ENCODE measurements at places on chromosomes 11 and 22.
A peak's percentile ranks its signal among the peaks of the same experiment; 100 is the strongest.

DNA sequence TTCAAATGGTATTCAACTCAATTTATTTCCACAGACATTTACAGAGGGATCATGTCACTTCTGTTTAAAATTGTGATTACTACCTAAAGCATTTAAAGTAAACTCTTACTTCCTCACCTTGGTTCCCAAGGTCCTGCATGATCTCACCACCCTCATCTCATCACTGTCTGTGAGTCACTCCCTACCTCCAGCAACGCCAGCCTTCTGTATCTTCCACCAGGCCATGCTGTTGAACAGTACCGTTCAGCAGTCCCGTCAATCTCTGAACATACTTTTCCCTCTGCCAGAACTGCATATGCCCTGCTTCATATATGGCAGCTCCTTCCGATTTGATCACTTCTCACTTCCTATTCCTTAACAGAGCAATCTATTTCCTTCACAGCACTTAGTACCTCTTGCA is 2.0 kb downstream of the FBXO3 start:
- no peak for DNase-seq

DNA sequence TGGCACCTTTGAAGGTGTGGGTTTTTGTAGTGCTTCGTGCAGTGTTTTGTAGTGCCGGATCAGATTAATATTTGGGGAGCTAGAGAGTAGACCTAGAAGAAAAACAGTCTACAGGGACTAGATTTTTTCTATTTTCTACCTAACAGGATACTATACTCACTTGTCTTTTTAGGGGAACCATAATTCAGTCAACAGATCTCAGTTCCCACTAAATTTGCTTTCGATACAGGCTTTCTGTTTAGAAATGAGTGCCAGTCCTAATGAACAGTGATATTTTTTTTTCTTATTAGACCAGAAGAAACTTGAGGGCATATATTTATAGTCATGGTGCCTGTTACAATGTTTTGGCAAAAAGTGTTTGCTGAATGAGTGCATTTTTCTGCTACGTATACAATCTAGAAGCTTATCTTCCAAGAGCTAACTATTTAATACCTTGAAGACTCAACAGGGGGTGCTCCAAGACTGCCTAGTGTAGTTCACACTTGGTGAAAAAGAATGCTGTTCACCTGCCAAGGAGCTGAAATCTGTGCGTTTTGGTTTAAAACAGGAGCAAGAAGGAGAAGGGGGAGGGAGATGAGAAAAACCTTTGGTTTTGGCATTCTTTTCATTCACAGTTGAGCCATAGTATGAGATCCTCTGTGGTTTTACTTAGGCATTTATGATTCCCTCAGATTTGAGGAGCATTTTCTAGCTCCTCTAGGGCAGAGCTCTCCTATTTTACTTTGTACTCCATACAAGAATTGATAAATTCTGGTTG is 44.9 kb upstream of the VSTM5 start:
- peak; percentile 55 for DNase-seq

GRCh38 chr11:86176165-86176884 is 68.2 kb upstream of the EED start:
- no peak for DNase-seq

DNA sequence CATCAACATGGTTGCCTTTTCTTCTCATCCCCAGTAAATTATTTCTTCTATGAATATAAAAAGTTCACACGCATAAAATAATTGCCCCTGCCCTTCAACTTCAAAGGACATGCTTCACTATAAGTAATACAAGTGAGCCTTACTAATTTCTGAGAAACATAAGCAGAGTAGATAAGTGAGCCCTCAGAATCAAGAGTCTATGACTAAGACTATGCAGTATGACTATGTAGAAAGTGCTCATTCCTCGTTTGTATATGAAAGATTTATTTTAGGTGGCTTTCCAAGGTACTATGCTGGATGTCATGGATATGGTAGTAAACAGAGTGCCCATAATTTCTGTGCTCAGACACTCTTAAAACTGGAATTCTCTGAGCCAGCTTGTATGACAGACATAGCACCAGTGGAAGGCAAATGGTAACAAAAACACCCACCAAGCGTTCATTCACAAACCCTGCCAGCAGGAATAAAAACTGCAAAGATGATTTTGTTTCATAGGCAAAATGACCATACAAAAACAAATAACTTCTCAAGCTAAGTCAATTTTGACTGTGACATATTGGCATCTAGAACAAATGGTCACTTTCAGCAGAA is 189.8 kb downstream of the CADM1 start:
- DNase-seq, result no peak

DNA sequence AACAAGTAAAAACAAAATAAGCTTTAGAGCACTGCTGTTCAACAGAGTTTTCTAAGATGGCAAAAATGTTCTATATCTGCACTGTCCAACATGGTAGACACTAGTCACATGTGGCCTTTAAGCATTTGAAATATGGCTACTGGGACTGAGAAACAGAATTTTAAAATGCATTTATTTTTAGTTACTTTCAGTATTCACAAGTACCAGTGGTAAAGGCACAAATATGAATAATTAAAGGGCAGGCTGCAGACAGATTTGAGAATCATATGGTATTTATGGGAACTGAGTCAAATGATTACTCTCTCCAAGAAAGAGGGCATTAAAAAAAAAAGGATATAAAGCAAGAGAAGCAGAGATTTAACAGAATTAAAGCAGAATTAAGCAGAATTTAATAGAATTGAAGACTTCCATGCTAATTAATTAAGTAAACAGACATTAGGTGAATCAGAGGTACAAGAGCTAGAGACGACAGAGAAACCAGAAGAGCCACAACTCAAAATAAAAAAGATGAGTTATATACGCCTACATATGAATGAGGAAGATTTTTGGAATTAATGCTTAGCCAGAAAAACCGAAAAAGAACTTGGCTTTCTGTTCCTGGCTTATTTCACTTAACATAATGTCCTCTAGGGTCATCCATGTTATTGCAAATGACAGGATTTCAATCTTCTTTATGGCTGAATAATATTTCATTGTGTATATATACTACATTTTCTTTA is 160.4 kb downstream of the ATG16L2 start:
- DNase-seq, result no peak

DNA sequence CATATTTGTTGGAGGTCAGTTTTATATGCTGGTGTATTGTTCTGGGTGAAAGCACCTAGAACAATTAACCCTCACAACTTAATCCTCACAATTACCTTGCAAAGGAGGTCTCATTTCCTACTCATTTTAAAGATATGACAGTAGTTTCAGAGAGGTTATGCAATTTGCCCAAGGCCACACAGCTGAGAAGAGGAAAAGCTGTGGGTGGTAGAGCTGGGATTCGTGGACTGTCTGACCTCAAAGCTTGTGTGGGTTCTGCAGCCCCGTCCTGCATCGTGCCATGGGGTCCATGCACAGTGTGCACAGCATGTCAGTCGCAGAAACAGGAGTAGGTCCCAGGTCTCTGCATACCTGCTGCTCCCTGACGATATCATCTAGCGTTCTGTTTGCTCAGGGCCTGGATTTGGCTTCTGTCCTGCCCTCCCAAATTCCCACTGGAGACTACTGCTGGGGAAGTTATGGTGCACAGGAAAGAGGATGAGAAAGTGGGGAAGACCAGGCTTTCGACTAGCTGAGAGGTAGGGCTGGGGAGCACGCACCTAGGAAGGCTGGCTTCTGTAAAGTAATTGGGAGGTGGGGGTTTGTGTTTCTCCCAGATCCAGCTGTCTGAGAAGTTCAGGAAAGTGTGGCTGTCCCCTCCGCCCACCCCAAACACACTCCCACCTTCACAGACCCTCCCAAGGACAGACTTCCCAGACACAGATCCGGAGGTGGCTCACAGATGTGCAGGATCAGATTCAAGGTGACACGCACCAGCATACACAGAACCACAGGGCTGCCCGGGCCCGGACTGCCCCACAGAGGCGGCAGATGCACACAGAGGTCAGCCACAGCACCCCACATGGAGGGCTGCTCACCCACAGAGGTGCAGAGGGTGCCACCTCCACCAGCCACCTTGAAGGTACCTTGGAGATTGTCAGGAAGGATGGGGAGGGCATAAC is 2.0 kb downstream of the BACE1 start:
- DNase-seq, result no peak

DNA sequence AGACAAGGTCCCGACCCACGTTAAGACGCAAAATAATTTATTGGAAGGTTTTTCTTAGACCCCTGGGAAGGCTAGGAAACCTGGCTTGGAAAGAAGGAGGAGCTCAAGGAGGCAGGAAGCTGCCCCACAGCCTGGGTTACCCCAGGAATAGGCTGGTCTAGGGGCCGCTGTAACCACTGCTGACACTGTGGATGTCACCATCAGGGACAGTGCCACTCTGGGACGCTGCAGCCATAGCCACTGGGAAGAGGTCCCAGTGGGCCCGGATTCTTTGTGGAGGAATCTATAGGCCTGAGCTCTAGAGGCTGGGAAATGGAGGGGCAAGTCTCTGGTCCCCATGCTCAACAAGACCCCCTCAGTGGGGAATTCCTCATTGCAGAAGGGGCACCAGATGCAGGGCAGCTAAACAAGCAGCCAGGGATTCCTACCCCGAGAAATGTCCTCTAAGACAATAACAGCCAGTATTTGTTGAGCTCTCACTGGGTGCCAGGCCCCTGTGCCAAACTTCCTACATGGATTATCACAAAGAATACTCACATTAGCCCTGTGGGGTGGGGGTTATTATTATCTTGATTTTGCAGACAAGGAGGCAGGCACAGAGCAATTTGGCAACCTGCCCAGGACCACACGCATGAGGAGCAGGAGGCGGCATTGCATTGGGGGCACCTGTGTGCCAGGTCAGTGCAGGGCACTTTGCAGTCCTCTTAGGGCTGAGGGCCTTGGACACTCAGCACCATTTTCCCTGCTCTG is 19.5 kb upstream of the CHKA start:
- no peak for DNase-seq

DNA sequence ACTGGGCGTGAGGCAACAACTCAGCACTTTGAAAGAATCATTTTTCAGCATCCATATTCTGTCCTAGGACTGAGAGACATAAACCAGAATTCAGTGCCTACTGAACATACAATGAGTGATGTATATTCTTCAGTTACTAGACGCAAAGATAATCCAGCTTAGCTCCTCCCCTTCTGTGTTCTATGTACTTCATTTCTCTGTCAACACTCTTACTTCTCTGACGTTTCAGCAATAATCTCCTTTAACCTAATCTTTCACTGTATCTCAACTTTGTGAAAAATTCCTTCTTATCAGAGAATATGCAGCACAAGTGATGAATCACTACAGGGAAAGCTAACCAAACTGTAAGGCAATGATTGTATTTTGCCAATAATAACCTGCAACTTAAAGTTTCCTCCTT is 2.5 kb upstream of the OR51B5 start:
- DNase-seq, result no peak

DNA sequence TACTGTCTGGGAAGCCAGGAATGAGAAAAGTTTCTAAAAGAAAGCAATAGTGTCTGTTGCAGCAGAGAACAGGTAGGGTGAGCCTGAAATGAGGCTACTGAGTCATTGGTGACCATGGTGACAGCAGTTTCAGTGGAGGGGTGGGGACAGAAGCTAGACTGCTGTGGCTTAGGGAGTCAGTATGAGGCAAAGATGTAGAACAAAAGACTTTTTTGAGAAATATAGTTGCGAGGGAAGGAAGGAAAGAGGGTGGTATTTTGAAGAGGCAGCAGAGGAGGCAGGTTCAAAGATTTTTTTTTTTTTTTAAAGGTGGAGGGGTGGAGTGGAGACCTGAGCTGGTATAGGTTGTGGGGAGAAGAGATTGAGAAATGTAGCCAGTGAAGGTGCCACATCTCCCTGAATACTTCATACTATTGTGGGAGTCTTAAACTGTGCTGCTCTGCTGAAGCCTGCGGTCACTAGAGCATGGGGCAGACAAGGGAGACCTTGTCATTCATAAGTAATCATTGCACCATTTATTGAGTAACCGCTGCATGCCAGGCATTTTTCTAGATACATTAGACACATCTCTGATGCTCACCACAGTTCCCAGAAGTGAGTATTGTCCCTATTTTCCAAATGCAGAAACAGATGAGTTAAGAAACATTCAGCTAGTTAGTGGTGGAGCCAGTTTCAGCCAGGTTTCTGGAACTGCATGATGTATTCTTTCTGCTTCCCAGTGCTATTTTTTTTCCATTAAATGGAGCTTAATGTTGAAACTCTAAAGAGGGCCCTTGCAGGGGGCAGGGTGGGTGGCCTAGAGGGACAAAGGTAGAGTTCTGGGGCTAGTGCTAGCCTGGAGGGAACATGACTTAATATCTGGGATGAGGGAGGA is 49.9 kb downstream of the STIM1 start:
- DNase-seq, result peak; percentile 31

GRCh38 chr22:37564111-37564711 is 3.9 kb downstream of the CDC42EP1 start:
- no peak for DNase-seq

- DNase-seq, result no peak
Measured at GRCh38 chr11:75689863-75690609, 21.2 kb upstream of the MAP6 start.

GRCh38 chr11:45761659-45762058 is 43.3 kb upstream of the SLC35C1 start:
- DNase-seq, result no peak

DNA sequence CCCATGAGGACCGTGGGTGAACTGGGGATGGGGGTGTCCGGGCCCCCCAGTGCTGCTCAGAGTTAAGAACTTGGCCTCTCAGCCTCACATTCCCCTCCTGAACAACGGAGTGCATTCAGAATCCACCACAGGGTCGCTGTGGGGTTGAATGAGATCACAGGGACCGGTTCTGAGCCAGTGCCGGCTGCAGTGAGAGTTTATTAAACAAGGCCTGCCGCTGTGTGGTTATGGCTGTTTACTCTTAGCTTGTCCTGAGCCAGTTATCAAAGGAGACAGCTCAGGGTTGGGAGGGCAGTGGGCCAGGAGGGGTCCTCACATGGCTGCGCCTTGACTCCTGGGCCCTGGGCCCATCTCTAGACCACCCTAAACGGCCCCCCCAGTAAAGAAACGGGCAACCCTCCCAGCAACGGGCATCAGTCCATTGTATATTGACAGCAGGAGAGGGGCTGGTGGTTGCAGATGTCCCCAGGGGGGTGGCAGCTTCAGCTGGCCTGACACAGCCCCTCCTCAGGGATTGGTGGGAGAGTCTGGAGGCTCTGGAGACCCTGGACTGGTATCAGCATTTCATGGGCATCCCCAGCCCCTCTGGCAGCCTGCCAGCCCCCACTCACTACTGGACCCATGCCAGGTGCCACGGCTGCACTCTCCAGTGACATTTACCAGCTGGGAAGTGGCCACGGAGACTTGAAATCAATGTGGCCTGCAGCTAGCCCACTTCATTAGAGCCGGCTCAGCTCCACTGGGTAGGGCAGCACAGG is 15.1 kb upstream of the CABP7 start:
- no peak for DNase-seq
